Hypothalamus (tissue), 51 donors: ENCODE measurements at places on chromosomes 5 and 9.

GRCh38 chr5:32531885-32532520 is 53.4 kb upstream of the SUB1 start:
- DNase-seq: no peak

- DNase-seq: no peak
These were observed 211.6 kb downstream of the ERCC6L2 start for GRCh38 chr9:96086936-96087571.

DNA sequence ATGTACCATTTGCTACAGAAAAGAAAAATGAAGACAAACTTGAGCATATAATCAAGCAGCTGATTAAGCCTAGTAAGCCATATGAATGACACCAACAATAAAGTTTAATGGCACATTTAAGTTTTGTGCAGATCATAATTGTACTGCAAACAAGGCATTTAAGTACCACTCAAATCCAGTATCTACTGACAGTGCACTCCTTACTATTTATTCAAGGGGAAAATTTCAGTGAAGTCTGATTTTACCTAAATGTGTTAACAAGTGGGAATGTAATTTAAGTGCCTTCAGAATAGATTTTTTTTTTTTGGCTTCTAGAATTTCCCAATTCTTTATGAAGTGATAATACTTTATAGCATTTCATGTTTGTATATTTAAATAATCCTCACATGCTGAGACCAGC is 341.0 kb upstream of the POU5F2 start:
- no peak for DNase-seq

DNA sequence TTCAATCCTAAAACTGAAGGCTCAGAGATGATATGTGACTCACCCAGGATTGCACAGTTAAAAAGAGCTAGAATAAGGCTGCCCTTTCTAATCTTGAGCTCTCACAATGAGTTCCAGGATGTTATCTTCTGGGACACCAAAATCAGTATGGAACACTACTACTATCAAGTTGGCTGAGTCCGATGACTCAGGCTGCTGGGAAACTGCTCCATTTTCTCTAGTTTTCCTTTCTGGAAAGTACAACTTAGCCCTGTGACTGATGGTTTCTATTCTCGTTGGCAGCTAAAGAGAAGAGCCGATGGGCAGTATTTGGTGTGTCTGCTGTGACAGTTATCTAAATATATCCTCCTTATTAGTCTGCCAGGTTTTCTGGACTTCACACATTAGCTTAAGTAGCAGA is 37.9 kb upstream of the DPYSL3 start:
- DNase-seq: no peak

DNA sequence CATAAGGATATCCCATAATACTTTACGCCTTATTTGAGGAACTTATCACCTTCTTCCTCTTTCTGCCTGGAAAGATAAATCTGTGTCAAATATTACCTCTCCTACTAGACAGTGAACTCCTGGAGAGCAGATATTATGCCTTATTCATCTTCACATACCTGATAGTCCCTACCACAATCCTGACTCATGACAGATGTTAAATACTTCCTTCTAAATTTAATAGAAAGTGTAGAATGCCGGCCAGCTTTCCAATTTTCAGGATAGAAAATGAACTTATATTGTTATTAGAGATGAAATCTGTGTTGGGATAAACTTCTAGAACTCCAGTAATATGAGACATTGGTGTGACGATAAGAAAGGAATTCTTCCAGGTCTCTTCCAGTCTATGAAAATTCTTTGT is 89.0 kb downstream of the GCNT4 start:
- no peak for DNase-seq

DNA sequence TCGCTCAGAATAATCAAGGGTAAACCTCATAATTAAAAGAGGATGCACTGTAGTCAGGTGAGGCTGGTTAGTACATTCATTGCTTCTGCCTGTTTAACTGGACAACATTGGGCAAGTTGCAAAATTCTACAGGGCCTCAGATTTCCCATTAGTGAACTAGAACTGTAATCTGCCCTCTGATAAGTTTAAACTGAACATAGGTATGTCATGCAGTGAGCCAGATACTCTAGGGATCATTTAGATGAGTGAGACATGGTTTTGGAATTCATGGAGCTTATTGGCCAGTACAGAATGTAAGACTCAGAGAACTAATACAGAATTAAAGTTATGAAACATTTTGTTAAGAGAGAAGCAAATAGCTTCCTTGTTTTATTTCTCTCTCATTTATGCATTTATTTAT is 35.9 kb downstream of the RNF44 start:
- no peak for DNase-seq

- no peak for DNase-seq
These were observed 66.6 kb downstream of the PCSK5 start for GRCh38 chr9:75957116-75957515.

- DNase-seq: no peak
These were observed 44.9 kb upstream of the HCN1 start for GRCh38 chr5:45741110-45741509.

DNA sequence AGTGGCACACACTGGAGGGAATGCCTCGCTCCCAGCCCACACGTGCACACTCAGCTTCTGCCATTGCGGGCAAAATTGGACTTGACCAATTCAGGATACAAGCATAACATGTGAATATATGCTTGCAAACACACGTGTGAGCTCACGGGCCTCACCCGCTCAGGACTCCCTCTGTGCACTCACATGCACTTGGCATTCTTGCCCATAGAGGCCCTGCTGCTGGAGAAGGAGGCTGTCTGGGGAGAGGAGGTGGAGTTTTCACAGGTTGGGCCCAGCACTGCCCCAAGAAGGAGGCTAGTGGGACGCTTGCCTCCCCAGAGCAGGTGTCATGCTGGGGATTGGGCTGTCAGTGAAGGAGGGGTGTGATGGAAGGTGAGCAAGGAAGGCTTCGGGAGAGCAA is 1.7 kb downstream of the MYMK start:
- DNase-seq: no peak

DNA sequence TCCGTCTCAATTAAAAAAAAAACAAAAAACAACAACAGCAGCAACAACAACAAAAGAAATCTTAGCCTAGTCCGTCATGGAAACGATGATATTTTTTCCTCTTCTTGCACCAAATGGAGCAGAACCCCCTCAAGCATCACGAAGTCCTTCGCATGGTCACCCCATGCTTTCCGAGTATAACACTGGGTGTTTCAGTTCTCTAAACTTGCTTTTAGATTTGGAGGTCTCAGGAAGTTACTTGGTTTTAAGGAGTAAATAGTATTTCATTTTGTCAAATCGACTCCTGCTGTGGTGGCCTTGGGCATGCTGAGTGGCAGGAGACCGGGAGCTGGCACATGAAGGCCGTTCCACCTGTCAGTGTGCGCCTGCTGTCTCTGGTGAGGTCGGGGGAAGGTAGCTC is 118.5 kb upstream of the CACNA1B start:
- no peak for DNase-seq

GRCh38 chr5:107365320-107366109 is 305.2 kb downstream of the EFNA5 start:
- no peak for DNase-seq

DNA sequence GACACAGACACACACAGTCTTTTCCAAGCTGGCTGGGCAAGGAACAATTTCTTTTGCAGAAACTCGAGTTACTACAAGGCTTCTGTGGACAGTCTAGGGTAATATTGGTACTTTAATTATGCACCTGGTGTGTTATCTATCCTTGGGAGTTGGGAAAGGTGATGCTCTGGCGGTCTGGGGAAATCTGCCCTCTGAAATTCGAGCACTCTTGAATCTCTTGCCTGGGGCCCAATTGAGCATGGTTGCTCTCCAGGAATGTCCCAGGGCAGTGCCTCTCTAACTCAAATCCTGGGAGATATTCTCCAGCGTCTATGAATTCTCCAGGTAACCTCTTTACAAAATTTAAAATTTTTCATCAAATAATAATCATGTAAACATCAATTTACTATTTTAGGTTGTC is 69.3 kb downstream of the KCNIP1 start:
- no peak for DNase-seq

GRCh38 chr5:98564836-98565235 is 208.6 kb upstream of the RGMB start:
- DNase-seq: no peak

DNA sequence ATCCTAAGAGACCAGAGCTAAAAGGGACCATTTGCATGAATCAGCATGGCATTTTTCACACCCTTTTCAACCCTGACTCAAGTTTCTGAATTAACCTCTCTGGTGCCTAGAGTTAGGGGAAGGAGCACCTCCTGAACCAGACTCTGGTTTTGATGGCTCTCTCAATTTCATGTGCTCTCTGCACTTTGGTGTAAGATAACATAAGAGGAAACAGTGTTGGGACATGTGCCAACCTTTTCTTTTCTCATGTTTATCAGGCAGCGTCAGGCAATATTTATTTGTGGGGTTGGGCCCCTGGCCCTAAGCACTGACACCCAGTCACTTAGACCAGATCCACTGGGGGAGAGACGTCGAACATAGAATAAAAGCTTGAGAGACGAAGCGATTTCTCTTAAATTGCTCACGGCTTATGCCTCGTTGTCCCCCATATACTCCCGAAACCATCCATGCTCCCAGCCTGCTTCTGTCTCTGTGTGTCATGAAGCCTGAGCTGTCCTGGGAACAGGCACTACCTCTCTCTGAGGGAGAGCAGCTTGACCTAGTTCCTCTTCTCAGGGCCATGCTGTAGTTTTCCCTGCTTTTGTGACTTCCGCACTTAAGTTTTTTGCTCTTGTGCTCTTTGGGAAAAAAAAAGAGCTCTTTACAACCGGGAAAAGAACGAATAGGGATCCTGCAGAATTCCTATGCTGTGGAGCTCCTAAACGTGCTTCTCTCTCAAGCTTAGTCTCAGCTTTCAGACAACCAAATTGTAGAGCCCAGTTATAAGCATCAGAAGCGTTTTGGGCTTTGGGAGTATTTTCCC is 195.7 kb downstream of the NR3C1 start:
- DNase-seq: no peak

- DNase-seq: no peak
These were observed 32.5 kb upstream of the RAB14 start for GRCh38 chr9:121233906-121234831.

DNA sequence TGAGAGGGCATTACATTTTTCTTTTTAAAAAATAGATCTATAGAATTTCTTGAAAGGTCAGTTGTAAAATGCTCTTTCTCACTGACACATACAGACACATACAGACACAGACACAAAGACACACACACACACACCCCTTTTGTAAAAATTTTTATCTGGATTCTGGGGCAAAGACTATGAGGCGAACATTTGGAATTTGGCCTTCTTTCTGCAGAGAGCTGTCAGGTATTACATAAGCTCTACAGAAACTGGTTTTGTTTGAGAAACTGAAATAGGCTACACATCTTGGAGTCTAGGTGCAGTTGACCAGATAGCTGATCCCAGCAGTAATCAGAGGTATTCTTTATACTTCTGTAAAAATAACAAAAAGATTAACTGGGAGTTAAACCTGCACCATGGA is 315.9 kb upstream of the RPS23 start:
- DNase-seq: no peak

GRCh38 chr5:137303509-137303908 is 195.6 kb downstream of the SPOCK1 start:
- DNase-seq: no peak

GRCh38 chr9:115155037-115155436 is 37.1 kb upstream of the TNC start:
- no peak for DNase-seq

DNA sequence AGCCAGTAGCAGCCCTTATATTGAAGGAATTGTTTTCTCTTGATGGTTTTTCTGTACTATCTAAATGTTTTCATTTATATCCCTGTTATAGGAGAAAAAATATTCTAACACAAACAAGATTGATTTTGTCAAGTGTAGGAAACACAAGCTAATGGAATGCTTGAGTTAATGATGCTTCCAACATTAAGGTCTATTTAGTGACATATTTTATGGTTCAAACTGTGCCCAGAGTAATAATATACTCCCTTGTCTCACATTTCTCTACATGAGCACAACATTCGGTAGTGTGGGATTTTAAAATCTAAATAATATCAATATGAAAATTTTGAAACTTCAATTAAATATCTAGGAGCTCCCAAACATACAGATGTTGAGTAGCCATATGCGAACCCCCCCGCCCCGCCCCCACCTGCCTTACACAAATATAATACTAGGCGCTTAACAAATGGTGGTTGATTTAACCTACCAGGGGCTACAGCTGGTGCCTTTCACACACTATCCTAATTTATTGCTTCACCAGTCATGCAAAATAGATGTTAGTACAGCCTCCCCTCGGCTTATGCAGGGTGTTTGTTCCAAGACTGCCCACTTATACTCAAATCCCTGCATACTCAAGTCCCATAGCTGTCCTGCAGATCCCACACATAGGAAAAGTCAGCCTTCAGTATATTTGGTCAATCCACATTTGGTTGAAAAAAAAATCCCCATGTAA is 124.1 kb upstream of the ACO1 start:
- no peak for DNase-seq

- no peak for DNase-seq
These were observed 61.8 kb upstream of the PRDM9 start for GRCh38 chr5:23445573-23445972.

- DNase-seq: no peak
These were observed 74.1 kb downstream of the BNC2 start for GRCh38 chr9:16796304-16796825.

DNA sequence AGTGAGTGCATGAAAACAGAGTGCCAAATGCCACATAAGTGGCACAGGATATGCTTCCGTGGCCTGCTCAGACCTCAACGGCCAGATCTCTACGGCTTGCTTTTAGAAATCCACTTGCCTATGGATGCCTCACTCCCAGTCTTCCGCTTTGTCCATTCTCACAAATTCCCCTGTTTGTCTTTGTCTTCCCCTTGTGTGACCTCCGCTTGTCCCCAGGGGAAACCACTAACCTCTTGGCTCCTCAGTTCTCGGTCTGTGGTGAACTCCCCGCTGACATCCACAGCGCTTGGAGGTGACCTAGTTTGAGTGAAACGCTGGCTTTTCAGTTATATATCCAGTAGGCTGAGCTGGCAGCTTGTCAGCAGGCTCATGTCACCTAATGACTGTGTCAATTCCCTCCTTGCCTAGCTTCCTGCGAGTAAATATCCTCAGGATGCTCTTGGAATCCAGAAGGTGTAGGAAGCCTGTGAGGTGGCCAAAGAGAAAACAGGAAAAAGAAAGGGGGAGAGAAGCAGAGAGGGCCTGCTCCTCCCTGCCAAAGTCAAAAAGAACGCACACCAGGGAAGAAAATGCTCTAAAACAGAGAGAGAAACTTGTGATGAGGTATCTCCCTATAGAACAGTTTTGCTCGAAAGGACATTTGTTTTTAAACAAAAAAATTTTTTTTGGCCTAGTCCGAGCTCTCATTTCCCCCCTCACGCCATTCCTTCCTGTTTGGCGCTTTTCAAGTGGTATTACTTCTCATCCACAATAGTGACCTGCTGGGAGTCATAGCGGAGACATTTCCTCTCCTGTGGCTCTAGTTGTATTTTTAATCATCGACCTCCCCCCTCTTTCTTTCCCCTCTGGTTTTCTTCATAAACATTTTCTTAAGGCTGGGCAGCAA is 101.6 kb upstream of the SPRY4 start:
- DNase-seq: no peak
